ENCODE measurements at places on chromosomes 3 and 15. TPM values are rescaled to one million over a fixed set of nuclear protein-coding genes. Genes with fewer than 3 reads are reported as not detected.

Gene CACNA2D2
- not detected for total RNA-seq

Gene RASGRP1
- total RNA-seq: 0.85 TPM

Gene UROC1
- total RNA-seq: not detected

Gene LIPC
- 0.09 TPM for total RNA-seq

Gene PLSCR4
- total RNA-seq: 94.1 TPM

Gene ALDH1A3
- 82.6 TPM for total RNA-seq

Gene TBC1D21
- total RNA-seq: not detected

Gene MED12L
- 0.19 TPM for total RNA-seq

Gene FEM1B
- total RNA-seq: 54.9 TPM

Gene ISLR
- total RNA-seq: not detected

Gene LYZL4
- total RNA-seq: 0.18 TPM

Gene SLC22A13
- total RNA-seq: 0.09 TPM

Gene RAB6B
- 0.45 TPM for total RNA-seq

Gene FRMD4B
- 107 TPM for total RNA-seq

Gene COL6A5
- total RNA-seq: not detected

Gene HRG
- total RNA-seq: not detected

Gene NANOGP8
- not detected for total RNA-seq

Gene LDHAL6B
- not detected for total RNA-seq

Gene CHMP2B
- 13.8 TPM for total RNA-seq

Gene B3GALNT1
- 13.7 TPM for total RNA-seq

Gene ADGRG7
- total RNA-seq: not detected

Gene ACY1
- 18.8 TPM for total RNA-seq

Gene GOLGA8Q
- 0.18 TPM for total RNA-seq

Gene SLC38A3
- total RNA-seq: not detected

Gene GOLGA8B
- total RNA-seq: 10.7 TPM

Gene IMPDH2
- total RNA-seq: 341 TPM

Gene SH3GL3
- under 0.01 TPM for total RNA-seq

Gene MESP2
- 0.18 TPM for total RNA-seq

Gene SLC28A1
- total RNA-seq: not detected

Gene GOLGA8S
- total RNA-seq: 0.09 TPM

Gene DNAH1
- 1.8 TPM for total RNA-seq

Gene P3H2
- total RNA-seq: 5.0 TPM

Gene GABRA5
- total RNA-seq: not detected

Gene WDR5B
- total RNA-seq: 3.2 TPM

Gene LTF
- 0.09 TPM for total RNA-seq

Gene CD200
- 3.6 TPM for total RNA-seq

Gene CTXN2
- total RNA-seq: under 0.01 TPM

Gene FBXO22
- total RNA-seq: 104 TPM

Gene GOLGA6L4
- total RNA-seq: 1.0 TPM

Gene SKIC8
- 93.5 TPM for total RNA-seq

Gene RTP4
- total RNA-seq: 0.18 TPM

Gene HCLS1
- 65.9 TPM for total RNA-seq

Gene CDHR4
- not detected for total RNA-seq

Gene SNTN
- not detected for total RNA-seq

Gene MYRIP
- total RNA-seq: 5.5 TPM

Gene CEP70
- total RNA-seq: 13.9 TPM

Gene GPR160
- 0.54 TPM for total RNA-seq

Gene NRG4
- not detected for total RNA-seq

Gene TGM5
- total RNA-seq: not detected

Gene RTP1
- not detected for total RNA-seq

Gene RARRES1
- 4.2 TPM for total RNA-seq

Measured in endothelial cell of coronary artery (primary cell).